8988T (cell line): ENCODE measurements at places on chromosomes 12 and 14.

DNA sequence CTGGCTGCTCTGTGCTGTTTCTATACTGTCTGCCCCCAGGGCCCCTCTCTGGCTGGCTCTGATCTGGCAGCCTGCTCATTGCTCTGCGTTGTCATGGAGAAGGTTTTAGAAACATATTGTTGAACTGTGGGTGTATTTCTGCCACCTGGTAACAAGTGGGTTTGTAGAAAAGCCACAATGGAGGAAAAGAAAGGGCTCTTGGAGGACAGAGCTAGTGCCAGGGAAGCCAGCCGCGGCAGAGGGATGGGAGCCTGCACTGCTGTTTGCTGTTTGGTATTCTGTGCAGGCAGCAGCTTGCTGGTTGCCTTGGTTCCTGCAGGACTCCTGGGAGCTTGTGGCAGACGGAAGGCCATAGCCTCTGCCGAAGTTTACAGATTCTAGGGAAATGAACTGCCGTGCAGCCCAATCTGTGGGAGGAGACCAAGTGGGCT is 15.1 kb downstream of the CCDC177 start:
- DNase-seq, result no peak

GRCh38 chr14:65200454-65200853 is 98.1 kb upstream of the MAX start:
- DNase-seq, result no peak

GRCh38 chr14:68089146-68089731 is 269.7 kb downstream of the RAD51B start:
- no peak for DNase-seq

GRCh38 chr12:67632005-67632404 is 16.5 kb upstream of the DYRK2 start:
- DNase-seq, result no peak
